Fibroblast of mammary gland (primary cell): ENCODE measurements at places on chromosomes 16 and 17.

GRCh38 chr17:49753959-49754391, 10.0 kb downstream of the FAM117A start:
- no peak for DNase-seq

GRCh38 chr17:72287586-72287985, 166.8 kb downstream of the SOX9 start:
- DNase-seq = no peak

GRCh38 chr17:79532107-79532790, 78.6 kb downstream of the RBFOX3 start:
- DNase-seq = no peak

DNA sequence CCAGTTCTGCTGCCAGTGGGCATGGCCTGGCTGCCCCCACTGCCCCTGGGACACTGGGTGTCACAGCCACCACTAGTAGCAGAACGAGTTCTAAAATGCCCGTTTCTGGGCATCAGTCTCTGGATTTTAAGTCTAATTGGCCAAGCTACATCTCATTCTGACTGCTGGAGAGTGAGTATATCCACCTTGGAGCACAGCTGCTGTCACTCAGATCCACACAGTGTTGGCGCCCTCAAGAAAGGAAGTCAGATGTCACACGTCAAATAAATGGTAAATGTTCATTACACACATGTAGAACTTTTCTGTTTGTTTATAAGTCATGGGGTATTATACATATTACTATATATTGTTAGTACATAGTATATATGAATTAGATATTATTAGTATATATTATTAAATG, 19.4 kb downstream of the GNGT2 start:
- no peak for DNase-seq

DNA sequence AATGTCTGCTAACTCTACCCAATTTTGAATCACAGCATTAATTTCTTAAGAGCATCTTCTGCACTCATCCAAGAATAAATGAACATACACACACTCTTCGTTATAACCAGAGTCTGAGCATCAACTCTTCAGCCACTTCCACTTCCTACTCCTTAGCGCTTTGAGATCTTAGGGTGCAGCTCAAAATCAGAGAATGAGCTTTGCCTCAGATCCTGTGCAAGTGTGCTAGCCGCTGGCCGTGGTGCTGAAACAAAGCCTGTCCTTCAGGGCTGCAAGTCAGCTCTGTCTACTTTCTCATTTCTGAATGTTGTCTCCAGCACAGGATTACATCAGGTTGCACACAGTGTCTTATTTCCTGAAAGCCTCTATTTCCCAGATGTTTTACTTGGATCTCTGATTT, 165.4 kb downstream of the AIPL1 start:
- peak; percentile 4 for DNase-seq

GRCh38 chr16:73199214-73199613, 151.3 kb upstream of the ZFHX3 start:
- DNase-seq = no peak

DNA sequence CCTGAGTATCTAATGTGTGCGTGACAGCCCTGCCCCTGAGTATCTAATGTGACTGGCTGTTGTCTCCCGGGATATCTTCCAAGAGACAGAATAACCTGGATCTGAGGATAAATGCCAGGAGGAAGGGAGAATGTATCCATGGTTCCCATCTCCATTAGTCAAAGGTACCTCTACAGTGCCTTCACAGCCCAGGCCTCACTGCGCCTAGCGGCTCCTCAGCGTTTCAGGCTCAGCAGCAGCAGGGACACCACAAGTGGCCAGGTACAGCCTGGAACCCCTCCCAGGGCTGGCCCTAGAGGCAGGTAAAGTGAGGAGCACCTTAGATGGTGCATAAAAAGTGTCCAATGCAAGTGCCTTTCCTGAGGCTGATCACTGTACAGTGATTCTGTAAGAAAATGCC, 32.0 kb downstream of the SOCS3 start:
- no peak for DNase-seq

- no peak for DNase-seq
Observed at GRCh38 chr16:20960899-20961298, 60.3 kb downstream of the LYRM1 start.

DNA sequence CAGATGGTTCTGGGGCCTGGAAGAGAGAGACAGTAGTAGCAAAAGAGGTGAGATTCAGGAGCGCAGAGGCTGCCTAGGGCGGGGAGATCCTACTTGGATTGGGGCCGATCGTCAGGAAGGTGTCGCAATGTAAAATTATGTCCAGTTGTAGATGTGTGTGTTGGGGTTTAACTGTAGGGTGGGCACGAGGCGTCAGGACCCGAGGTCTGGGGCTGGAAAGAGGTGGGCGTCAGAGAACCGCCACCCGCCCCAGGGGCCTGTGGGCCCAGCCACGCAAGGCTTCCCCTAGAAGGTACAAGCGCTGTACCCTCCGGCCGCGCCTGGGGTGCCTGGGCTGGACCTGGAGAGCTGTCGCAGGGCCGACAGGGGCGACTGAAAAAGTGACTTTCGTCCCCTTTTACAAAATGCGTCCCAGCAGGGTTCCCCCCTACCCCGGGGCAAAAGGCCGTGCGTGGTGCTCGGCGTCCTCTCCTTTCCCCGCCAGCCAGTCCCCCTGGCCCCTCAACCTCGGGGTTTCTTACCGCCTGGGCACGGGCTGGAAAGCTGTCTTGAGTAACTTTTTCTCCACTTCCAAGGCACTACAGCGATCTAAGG, 2.8 kb downstream of the IRX3 start:
- DNase-seq = no peak

DNA sequence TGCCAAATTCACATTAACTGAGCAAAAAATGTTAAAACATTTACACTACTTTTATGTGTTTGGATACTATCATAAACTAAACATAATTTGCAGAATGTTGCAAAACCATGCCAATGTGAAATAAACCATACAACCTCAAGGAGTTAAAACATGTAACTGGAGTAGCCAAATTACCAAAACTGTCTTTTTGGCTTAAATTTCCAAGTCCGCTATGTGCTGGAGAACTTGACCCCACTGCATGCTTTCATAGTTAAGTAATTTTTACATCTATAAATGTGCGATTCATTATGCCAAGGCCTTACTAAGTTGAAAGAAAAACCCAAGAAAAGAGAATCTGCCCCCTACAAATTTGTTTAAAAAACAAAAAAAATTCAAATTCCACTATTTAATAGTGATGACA, 28.2 kb downstream of the BRD7 start:
- DNase-seq = peak; percentile 48

- no peak for DNase-seq
Observed at GRCh38 chr17:59637611-59638310, 18.1 kb downstream of the CLTC start.

- peak; percentile 23 for DNase-seq
Observed at GRCh38 chr16:27951489-27952120, 111.9 kb downstream of the GSG1L start.

DNA sequence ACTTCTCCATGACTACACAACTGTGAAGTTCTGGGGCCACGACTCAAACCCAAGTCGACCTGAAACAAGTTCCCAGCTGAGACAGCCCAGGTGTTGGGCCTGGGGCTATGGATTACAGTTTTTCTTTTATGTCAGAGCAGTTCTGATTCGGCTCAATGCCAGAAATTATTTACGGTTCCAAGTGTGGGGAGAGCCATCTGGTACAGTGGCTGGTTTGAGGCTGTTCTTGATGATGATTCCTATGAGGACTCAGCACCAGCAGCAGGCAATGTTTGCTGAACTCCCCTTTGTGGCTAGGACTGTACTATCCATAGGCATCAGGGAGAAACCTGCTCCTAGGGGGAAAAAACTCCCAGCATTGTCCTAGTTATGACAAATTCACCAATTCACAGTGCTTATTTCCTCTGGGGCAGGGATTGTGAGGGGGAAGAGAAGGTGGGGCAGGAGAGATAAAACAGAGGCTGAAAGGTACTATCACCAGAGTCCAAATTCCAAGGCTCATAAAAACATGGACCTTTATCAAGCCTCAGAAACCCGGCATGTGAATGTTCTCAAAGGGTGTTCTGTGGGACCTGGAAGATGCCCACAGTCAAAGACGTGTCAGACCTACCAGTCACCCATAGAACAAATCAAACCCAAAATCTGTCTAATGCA, 18.2 kb upstream of the CMTM4 start:
- DNase-seq = no peak

- no peak for DNase-seq
Observed at GRCh38 chr16:85127379-85127723, 15.1 kb upstream of the CIBAR2 start.

DNA sequence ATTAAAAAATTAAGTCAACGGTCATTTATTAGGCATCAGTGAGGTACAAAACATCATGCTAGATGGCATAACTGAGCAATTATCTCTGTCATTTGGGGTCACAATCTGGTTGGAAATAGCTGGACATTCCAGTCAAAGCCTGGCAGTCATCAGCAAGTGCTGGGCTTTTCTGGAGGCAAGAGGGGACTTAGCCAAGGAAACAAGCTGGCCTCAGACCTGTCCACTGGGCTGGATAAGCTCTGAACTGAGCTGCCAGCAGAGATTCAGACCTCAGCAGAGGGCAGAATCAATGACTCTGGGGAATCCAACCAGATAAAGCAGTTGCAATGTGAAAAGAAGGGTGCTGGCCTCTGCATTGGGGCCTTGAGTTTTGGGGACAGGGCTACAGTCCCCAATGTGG, 161.9 kb upstream of the NOL11 start:
- no peak for DNase-seq

DNA sequence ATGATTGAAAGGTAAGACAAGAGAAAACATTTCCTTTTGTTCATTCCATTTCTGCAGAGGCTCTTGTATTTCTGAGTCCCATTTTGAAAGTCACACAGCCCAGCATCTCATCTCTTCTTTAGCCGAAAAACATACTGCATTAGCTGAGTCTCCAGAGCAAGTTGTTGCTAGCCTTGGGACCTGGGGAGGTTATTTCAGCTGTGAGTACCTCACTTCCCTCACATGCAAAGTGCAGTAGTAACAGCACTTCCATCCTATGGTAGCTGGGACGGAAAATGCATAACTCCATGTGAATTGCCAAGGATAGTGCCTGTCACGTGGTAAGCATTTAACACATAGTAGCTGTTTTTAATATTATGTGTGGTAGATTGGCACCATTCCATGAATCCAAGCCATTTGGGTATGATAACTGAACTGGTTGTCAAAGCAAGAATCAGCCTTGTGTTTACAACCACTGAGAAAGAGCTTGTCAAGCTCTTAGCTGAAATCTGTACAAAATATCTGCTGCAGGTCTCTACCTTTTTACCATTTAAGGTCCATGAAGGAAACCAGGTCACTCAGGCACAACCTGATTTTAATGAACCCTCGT, 345.7 kb downstream of the CDH13 start:
- DNase-seq = no peak

- peak; percentile 10 for DNase-seq
Observed at GRCh38 chr17:36829676-36830075, 107.6 kb upstream of the LHX1 start.

GRCh38 chr16:10225653-10226052, 43.4 kb upstream of the GRIN2A start:
- no peak for DNase-seq

- no peak for DNase-seq
Observed at GRCh38 chr17:81494626-81495377, 17.8 kb downstream of the ACTG1 start.

- DNase-seq = no peak
Observed at GRCh38 chr16:88055356-88055755, 104.1 kb downstream of the BANP start.

- DNase-seq = no peak
Observed at GRCh38 chr17:12431188-12431587, 234.5 kb upstream of the MYOCD start.

DNA sequence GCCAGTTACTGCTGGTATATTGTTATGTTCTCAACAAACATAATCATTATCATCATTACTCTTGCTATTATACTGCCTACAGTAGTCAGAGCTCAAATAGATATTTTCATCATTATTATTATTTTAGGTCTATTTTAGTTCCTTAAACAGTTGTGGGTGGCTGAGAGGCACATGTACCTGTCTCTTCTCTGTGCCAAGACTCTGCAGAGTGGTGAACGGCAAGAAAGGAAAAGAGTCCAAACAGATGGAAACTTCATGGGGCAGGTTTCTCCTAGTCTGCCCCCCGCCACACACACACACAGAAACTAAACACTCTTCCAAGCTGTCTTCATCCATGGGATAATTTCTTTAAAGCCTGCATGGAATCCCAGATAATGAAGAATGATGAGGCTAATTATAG, 77.7 kb upstream of the CLEC3A start:
- no peak for DNase-seq

GRCh38 chr16:71919035-71919434, 23.7 kb downstream of the IST1 start:
- DNase-seq = no peak

DNA sequence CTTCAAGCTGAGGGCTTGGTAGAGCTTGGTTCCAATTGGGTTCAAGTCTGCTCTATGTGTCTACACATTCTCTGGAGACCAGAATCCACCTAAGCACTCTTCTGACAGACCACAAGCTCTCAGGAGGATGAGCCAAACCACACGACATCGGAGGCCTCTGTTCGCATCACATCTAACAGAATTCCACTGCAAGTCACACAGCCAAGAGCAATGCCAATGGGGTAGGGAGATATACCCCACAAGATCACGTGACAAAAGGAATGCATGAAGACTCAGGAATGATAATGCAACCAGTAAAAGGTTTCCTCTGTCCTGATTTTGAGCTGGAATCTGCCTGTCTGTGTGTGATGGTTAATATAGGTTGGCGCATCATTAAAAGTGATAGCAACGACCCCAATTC, 46.6 kb upstream of the RPL38 start:
- DNase-seq = no peak

GRCh38 chr16:82470620-82471152, 156.1 kb upstream of the CDH13 start:
- DNase-seq = no peak

- DNase-seq = no peak
Observed at GRCh38 chr17:68532826-68533225, 20.6 kb downstream of the PRKAR1A start.

GRCh38 chr17:42880776-42881310, 19.8 kb upstream of the G6PC1 start:
- DNase-seq = no peak

DNA sequence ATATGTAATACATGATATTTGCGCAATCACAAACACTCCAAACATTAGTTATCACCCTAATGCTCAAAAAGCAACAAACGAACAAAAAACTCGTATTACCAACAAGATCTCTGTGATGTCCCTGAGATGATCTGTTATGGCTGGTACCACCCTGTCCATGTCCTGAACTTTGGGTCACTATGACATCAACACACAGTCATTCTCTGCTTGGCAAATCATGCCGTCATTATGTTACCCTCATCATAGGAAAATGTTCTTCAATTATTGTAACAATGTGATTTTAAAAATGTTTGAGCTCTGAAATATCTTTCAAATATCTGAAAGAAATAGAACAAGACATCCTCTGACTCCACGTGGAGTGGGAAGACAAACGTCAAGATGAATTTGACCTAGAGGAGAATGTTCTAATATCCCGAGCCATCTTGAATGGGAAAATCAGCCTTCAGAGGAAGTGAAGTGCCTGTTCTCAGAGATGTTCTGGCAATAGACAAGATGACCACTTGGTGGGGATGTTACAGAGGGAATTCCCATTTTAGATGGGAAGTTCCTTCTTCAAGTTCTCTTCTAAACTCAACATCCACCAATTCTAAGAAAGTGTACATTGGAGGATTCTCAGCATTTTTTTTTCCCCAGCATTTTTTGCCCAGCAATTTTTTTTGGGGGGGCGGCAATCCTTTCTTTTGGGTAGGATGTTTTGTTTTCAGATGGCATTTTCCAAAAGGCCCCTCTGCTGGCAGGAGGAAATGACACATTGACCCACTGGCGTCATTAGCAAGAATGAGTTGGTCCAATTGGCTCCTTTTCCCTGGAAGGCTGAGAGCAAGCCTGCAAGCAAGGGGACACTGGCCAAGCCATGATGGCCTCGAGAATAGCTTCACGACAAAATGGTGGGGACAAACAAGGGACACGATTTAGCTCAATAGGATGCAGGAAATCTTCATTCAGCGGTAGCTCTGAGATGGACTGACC, 3.7 kb upstream of the HSD17B2 start:
- peak; percentile 55 for DNase-seq
